Adrenal gland (tissue), 19 donors: ENCODE measurements at places on chromosomes 2 and 18. TPM values are rescaled to one million over a fixed set of nuclear protein-coding genes. Genes with fewer than 3 reads are reported as not detected.

DNA sequence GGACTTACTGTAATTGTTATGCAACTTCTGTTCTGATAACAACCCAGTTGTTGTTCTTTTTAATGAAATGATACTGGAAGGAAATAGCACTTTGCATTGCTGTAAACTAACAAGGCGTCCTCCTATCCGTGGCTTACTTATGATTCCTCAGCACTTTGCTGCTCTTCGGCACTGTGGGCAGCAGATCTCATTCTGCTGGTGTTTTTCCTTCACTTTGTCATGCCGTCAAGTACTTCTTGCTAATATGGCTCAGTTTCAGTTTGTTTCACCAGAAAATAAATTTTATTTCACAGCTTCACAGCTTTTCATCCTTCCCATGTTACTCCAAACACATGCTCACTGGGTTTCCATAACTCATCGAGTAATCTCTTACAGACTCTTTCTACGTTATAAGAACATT is 289.3 kb downstream of the MEIS1 start:
- H3K4me3 ChIP-seq: no peak overlapping the region
- no peaks in the 10 kb centered on the region for H3K4me1 ChIP-seq
- no peaks in the 10 kb centered on the region for H3K36me3 ChIP-seq
- no peak for DNase-seq
- H3K27me3 ChIP-seq: no peaks in the 10 kb centered on the region

DNA sequence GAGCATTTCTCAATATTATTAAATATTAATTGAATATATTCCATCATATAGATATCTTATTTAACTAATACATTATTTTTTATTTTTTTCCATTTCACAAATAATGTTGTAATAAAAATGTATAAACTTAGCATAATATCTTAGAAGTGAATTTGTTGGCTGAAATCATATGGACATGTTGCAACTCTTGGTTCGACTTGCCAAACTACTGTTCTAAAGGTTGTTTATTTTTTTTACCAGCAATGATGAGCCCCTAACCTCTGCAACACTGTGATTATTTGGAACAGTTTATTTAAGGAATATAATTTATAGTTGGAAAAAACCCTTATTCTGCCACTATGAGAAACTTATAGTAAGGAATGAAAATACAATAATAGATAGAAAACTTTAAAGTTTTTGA is 8.8 kb upstream of the NAB1 start:
- DNase-seq: no peak
- peaks cover 19% of the 10 kb centered on the region for H3K4me1 ChIP-seq
- H3K4me3 ChIP-seq: no peak overlapping the region
- H3K27ac ChIP-seq: no peak overlapping the region
- no peaks in the 10 kb centered on the region for H3K27me3 ChIP-seq
- no peaks in the 10 kb centered on the region for H3K36me3 ChIP-seq

DNA sequence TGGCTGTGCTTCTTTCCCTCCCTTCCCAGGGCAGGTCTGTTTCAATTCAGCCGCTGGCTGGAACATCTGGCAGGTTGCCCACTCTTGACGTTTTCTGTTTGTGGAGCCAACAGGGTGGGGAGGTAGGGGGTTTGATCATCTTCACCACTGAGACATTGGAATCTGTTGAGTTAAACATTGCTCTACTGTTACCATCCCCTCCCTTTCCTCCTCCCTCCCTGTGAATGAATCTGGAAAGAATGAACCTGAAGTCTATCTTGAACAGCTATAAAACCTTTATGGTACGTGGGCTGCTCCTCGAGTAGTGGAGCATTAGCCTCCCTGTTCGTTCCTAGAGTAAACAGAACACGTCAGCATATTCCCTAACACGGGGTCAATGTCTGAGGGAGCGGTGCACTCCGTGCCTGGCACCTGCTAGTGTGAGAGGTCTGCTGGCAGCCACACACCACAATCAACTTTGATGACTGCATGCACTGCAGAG is 249.9 kb upstream of the RBBP8 start:
- H3K36me3 ChIP-seq: no peaks in the 10 kb centered on the region
- H3K4me3 ChIP-seq: peak overlapping the region; percentile 9
- peak overlapping the region; percentile 10 for H3K27ac ChIP-seq

GRCh38 chr2:60706021-60706420 is 50.0 kb upstream of the PAPOLG start:
- peak; percentile 24 for DNase-seq
- no peaks in the 10 kb centered on the region for H3K27me3 ChIP-seq
- no peak overlapping the region for H3K27ac ChIP-seq
- H3K4me1 ChIP-seq: no peaks in the 10 kb centered on the region
- no peaks in the 10 kb centered on the region for H3K36me3 ChIP-seq
- H3K4me3 ChIP-seq: no peak overlapping the region

- H3K4me1 ChIP-seq: no peaks in the 10 kb centered on the region
- DNase-seq: peak; percentile 49
- H3K27ac ChIP-seq: no peak overlapping the region
- no peaks in the 10 kb centered on the region for H3K27me3 ChIP-seq
Observed at GRCh38 chr18:51150113-51150700, 47.3 kb downstream of the MEX3C start.

The NFATC1 gene
- total RNA-seq: 4.4 TPM

- H3K27me3 ChIP-seq: no peaks in the 10 kb centered on the region
- H3K4me1 ChIP-seq: peaks cover 23% of the 10 kb centered on the region
- peak overlapping the region; percentile 80 for H3K4me3 ChIP-seq
- DNase-seq: no peak
Observed at GRCh38 chr2:3517948-3518495, 1.3 kb downstream of the ADI1 start.

DNA sequence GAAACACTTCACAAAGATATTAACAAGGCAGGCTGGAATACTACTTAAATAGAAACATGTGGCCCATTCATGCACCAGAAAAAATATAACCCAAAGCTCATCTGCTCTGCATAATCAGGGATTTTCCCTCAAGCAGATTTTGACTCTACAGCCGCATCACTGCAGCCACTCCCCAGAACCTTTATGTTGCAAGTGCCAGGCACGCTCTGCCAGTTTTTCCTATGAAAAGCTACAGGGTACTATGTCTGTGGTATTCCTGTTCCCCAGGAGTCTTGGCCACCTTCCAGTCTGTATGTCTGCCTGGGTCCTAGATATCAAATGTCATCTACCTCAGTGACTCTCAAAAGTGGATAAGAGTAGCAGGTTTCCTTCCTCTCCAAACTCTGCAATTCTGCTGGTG is 3.8 kb downstream of the COA5 start:
- no peak overlapping the region for H3K27ac ChIP-seq
- H3K36me3 ChIP-seq: peaks cover 38% of the 10 kb centered on the region
- DNase-seq: no peak
- no peak overlapping the region for H3K4me3 ChIP-seq
- H3K4me1 ChIP-seq: peaks cover 12% of the 10 kb centered on the region
- no peaks in the 10 kb centered on the region for H3K27me3 ChIP-seq

DNA sequence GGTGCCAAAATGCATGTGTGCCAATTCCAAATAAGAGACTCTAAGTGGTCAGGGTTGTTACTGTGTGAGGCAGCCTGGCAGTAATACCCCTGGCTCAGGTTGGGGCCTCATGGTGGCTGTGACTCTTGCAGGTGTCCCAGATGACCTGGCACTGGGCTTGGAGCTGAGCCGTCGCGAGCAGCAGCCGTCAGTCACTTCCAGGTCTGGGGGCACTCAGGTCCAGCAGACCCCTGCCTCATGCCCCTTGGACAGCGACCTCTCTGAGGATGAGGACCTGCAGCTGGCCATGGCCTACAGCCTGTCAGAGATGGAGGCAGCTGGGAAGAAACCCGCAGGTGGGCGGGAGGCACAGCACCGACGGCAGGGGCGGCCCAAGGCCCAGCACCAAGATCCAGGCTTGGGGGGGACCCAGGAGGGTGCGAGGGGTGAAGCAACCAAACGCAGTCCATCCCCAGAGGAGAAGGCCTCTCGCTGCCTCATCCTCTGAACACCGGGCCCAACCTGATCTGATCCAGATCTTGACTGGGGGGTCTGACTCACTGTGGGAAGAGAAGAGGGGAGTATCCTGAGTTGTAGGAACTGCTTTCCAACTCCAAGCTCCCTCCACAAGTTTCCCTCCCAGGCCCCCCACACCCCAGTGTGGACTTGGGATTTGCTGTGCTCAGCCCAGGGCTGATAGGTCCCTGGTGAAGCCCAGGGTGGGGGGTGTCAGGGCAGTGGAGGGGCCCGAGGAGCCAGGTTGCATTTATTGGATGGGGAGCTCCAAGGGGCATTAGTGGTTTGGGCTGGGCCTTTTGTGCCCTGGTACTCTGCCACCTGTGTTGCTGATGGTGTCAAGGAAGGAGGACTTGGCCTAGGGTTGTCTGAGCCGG is 5.6 kb downstream of the DNAJB2 start:
- H3K27ac ChIP-seq: no peak overlapping the region
- no peaks in the 10 kb centered on the region for H3K27me3 ChIP-seq
- no peak for DNase-seq
- peaks cover 7% of the 10 kb centered on the region for H3K4me1 ChIP-seq
- H3K4me3 ChIP-seq: no peak overlapping the region

DNA sequence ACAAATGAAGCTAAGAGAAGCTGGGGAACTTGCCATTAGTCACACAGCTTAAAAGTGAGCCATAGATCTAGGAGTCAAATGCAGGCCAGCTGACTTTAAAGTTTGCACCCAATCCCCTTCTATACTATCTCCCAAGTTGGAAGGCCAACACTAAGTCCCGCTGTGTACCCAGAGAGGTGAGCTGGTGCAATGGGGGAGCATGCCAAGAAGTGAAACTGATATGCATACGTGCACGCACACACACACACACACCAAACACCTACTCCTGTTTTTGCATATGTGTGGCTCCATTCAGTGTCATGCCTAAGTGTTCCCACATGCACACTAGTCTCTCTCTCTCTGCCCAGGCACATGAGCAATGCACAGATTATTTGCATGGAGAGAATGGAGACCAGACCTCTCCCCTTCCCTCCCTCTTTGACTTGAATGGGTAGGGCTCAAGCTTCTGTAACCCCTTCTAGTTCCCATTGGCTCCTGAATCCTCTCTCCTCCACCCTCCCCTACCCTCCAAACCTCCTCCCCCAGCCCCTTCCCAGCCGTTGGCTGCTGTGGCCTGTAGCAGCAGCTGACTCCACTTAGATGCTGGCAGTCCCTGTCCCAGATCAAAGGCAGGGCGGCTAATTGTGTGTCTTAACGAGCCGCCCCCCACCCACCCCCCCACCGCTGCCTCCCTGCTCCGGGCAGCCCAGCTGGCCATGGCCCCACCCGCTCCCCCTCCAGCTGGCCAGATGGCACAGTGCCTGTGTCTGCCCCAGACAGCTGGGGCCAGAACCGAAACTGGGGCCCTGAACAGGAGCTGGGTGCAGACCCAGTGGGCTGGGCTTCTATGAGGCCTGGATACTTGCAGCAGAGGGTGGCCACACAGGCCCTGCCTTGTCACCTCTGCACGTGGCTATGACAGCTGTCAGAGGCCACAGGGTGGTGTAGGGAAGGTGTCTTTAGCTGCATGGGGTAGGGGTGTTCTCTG is 5.6 kb downstream of the WNT10A start:
- no peak for DNase-seq
- no peaks in the 10 kb centered on the region for H3K36me3 ChIP-seq
- peaks cover 5% of the 10 kb centered on the region for H3K4me1 ChIP-seq
- H3K4me3 ChIP-seq: no peak overlapping the region
